Neuronal stem cell (in vitro differentiated cells): ENCODE measurements at places on chromosomes 7 and 10.

- no peak for DNase-seq
Observed at GRCh38 chr7:2698581-2699288, 10.7 kb downstream of the AMZ1 start.

DNA sequence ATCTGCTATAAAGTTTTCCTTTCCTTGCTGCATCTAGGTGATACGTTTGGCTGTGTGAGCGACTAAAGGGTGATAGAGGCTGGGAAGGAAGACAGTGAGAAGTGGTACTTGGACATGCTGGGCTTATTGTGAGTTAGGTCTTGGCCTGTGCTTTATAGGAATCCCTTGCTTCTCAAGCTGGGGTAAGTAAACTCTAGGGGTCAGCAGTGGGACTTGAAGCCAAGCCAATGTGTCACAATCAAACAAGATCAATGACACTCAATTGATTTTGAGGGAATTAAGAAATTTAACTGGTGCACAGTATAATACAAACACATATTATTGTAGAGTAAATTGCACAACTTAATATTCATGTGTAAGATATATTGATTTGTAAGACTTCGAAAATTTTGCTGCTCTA, 155.8 kb upstream of the AOAH start:
- DNase-seq: no peak

- no peak for DNase-seq
Observed at GRCh38 chr7:143391462-143392404, 10.6 kb downstream of the ZYX start.

- peak; percentile 48 for DNase-seq
Observed at GRCh38 chr7:48088559-48089045, 463 bp upstream of the UPP1 start.

- DNase-seq: no peak
Observed at GRCh38 chr7:101947899-101948298, 130.5 kb downstream of the CUX1 start.

- DNase-seq: peak; percentile 26
Observed at GRCh38 chr10:92590623-92591549, 2.0 kb upstream of the KIF11 start.

DNA sequence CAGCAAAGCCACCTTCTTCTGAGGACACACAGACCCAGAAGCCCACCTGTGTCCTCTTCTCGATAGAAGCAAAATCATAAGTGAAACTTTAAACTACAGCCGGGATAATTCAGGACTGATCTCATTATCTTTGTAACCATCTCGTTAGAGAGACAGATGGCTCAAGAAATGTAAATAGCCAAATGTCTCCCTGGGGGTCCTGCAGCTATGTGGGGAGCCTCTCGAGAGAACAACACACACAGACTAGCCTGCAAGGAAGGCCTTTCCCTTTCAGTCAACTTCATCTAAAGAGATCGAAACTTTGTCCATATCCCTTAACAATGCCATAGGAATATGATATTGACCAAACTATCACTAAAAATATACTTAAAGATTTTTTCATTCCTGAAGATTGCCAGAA, 93.5 kb downstream of the VWC2 start:
- DNase-seq: no peak

DNA sequence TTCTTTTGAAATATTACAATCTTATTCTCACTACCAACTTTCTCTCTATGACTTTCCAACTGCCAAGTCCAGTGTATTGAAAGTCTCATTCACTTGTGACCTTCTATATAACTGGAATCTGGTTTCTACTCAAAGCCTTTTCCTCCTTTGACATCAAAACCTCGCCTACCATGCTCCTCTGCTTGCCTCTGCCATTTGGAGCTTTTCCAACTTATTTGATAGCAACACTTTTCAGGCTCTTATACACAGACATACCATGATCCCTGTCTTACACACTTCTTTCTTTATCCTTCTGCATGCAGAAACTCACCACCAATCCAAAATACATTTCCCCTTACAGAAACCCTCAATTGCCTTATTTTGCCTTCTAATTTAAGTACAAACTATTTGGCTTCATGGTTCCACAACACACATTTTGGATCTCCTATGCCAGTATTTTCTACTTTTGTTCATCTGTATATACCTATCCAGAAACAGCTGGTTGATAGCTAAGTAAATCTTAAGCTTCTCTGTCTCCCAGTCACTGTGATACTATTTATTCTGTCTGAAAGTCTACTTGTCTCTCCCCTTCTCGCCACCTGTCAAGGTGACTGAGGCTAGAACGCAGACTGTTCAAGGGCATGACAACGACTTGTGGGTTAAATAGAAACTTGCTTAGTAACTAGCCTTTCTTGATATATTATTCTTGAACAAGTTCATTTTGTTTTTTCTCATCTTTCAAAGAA, 22.4 kb downstream of the GNG11 start:
- no peak for DNase-seq

GRCh38 chr7:143458263-143458662, 15.0 kb downstream of the TAS2R60 start:
- no peak for DNase-seq

DNA sequence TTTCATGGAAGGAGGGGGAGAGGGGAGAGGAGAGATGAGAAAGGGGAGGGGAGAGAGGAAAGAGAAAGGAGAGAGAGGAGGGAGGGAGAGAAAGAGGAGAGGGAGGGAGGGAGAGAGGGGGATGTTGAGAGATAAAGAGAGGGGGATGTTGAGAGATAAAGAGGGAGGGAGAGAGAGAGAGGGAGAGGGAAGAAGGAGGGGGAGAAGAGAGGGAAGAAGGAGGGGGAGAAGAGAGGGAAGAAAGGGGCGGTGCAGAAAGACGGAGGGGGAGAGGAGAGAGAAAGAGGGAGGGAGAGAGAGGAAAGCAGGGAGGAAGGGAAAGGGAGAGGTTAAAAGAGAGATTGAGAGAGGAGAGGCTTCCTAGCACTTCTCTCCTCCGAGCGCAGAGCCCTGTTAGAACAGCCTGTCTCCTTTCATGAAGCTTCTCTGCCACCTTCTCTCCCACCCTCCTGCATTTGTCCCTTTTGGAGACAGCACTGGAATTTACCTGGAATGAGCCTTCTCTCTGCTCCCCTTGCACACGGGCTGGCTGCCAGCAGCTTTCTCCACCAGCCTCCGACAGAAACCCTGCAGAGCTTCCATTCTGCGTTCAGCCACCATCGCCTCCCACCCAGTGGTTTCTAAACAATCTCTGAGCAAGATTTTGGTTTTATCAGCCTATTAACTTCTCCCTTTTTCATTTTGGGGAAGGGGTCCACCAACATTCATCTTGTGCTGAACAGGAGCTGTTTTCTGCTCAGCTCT, 74.0 kb upstream of the CARD11 start:
- DNase-seq: no peak

GRCh38 chr10:75404815-75405597, 3.4 kb upstream of the ZNF503 start:
- peak; percentile 58 for DNase-seq

GRCh38 chr10:31146491-31147209, 115.0 kb upstream of the ZNF438 start:
- no peak for DNase-seq

- no peak for DNase-seq
Observed at GRCh38 chr7:138565071-138565450, 105.0 kb downstream of the TRIM24 start.

GRCh38 chr10:100894589-100895294, 18.0 kb upstream of the SLF2 start:
- DNase-seq: no peak
